Right kidney (tissue), 9 donors: ENCODE measurements at places on chromosomes 4 and X.

DNA sequence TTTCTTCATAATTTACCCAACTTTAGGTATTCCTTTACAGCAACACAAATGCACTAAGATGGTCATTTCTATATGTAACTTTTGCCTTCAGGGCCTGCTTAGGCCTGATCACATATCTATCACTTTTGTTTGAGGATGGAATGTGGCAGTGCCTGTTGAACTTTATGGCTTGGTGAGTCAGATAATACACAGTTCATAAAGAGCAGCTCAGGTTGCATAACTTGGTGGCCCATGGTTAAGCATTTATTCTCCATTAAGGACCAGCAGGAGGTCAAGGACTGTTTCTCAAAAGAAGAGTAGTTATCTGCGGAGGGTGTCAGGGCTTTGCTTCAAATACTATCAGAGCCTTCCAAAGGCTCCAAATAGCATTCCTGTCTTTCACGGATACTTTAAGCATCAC is 124.1 kb upstream of the PDHA2 start:
- no peak for DNase-seq

GRCh38 chr4:43481526-43481925 is 589.0 kb downstream of the GRXCR1 start:
- DNase-seq, result no peak

DNA sequence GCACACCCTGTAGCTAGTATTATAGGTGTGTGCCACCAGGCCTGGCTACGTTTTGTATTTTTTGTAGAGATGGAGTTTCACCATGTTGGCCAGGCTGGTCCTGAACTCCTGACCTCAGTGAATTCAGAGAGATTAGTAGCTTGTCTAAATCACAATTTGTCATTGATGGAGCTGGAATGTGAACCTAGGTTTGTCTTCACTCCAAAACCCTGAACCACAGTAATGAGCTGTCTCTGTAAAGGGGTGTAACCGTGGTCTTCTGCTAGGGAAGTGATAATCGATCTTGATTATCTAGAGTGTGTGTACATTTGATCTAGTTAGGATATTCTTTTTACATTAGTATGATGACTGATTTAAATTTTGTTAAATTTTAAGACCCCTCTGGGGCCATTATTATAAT is 8.3 kb downstream of the ARHGAP10 start:
- DNase-seq, result no peak

DNA sequence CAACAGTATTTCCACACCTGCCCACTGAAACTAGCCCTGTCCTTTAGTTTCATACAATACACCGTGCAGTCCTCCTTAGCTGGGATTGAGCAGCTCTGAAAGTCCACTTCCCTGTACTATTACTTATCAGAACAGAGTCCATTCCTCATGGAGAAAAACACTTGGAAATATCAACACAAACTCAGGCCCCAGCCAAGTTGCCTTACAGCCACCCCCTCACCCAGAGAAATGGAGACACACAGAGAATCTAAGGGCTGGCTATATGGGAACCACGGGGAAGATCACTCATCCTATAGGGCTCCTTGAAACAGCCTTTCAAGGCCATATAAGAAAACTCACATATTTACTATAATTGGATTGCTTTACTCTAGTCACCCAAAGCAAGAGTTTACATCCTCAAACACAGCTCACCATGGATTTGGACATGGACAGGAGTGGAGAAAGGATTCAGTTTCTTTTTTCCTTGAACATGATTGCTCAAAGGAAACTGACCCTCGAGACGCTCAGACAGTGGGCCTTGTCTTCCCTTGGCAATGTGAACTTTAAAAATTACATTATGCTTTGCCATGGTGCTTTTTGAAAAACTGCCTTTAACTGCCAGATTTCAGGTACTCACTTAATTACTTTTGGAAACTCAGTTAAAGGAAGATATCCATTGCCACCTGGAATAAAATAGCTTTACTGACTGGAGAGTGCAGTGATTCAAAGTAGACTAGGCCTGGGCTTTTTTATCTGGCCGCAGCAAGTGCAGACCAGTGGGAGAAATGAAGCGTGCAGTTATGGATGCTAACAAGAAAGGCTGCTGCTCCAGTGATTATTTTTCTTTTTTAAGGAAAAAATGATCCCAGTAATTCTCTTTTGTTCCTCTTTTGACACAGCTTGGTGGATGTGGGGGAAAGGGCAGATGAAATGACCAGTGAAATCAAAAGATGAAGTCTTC is 1.6 kb downstream of the SCARB2 start:
- no peak for DNase-seq

DNA sequence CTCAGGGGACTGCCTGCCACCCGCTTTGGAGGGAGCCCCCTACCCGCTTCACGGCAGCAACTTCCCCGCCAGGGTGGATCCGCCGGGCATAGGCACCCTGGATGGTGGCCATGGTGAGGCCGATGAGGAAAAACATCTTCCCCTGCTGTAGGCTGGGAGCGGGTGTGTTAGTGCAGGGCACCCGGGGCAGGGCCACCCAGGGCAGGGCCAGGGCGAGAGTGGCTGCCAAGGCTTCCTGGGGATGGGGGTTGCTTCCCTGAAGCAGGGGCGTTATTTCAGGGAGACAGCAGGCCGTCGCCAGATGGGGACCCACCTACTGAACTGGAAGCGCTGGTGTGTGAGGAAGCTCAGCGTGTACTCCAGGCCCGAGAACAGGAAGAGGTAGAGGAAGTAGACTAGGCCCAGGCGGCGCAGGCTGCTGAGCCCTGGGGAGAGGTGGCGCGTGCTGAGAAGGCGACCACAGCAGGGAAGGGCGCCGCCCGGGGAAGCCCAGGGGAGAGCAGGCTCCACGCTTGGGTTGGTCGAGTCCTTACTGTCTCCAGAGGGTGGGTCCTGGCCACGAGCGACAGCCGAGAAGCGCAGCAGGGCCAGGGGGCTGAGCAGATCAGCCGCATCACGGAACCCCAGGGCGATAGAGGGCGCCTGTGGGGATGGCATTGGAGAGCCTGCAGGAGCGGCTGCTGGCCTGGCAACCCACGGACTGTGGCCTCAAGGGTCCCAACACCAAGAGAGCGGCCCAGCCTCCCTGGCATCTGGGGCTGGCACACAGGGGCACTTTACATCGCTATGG is 31.5 kb downstream of the NOP14 start:
- no peak for DNase-seq

- DNase-seq, result peak; percentile 76
These were observed at the start of gene MSN for GRCh38 chrX:65667503-65668376. Gene MSN (plus strand): TSS chrX:65667654. CDS start chrX:65667842, 188 bp downstream.

DNA sequence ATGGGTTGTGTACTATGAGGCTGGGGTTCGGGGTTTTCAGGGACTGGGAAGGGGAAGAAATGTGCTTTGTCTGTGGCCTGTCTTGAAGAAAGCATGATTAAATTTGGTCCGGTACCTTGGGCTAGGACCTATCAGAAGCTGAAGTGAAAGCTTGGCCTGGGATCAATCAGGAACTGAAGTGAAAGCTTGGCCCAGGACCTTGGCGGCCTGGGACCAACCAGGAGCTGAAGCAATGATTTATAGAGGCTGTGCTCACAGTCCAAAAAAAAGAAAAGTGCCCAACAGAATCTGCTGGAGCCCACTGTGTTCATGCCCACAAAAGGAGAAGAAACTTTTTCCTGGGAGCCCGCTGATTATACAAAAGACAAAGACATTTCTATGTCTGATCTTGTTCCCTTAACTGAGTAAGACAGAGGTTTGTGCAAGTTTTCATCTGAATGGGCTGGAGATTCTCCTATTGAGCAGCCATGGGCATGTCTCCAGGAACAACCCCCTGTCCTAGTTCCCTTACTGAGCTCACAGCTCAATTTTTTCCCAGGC is 1427.9 kb downstream of the FAM133A start:
- no peak for DNase-seq

DNA sequence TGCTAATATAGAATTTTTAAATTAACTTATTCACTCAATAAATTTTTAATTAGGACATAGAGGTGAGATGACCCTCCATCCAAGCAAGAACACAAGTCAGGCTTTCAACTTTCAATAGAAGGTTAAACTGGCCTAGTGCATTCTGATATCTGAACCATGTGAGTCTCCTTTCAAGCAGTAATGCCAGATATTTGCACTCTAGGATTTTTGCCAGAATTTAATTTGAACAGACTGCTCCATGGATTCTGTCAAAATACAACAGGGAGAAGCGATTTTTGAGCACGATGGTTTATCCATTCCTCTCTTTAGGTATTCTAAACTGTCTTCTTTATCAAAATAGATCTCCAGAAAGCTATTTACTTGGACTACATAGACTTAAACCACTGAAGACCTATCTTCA is 72.0 kb upstream of the DCLK2 start:
- DNase-seq, result no peak

DNA sequence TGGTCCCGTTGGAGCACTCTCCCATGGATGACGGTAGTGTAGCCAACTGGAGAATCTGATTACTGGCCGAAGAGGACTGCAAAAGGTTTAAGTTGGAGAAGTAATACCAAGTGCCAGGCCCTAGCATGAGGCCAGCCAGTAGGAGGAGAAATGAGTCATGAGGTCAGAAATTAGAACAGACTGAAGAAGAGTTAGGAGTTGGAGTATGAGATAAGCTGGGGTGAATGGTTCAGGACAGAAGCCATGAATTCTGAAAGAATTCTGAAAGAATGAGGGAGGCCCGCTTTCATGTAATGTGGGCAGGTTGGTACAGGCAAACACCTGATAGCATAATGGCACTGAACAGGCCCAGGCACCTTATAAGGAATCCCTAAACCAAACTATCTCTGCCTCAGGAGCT is 18.4 kb upstream of the STK26 start:
- DNase-seq, result no peak

- no peak for DNase-seq
These were observed 14.3 kb downstream of the FAM53A start for GRCh38 chr4:1669850-1670249.

- DNase-seq, result no peak
These were observed 77.0 kb upstream of the MXD4 start for GRCh38 chr4:2338754-2339457.

DNA sequence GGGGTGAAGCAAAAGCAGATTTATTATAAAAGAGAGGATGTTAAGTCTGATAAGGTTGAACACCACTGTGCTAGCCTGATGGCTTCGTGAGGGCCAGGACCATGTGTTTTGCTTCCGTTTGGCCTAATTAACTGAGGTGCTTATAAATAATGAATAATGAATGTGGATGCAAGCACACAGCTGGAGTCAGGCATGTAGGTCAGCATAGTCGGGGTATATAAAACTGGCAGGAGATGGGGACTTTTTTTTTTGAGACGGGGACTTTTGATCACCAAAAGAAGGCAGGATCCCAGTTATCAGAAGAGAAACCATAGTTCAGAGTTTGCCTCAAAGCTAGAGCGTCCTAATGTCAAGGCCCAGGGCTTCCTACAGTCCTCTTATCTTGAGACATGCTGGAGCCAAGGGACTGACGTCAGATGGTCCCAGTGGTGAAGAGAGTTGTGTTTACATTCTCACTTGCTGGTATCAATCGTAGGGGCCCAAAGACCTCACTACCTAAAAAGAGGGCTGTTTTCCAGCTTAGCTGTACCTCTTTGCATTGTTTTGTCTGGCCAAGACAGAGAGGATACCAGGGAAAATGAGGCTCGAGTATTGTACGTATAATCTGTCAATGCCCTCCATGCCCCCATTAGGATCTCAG is 50.4 kb downstream of the RTL9 start:
- DNase-seq, result no peak

DNA sequence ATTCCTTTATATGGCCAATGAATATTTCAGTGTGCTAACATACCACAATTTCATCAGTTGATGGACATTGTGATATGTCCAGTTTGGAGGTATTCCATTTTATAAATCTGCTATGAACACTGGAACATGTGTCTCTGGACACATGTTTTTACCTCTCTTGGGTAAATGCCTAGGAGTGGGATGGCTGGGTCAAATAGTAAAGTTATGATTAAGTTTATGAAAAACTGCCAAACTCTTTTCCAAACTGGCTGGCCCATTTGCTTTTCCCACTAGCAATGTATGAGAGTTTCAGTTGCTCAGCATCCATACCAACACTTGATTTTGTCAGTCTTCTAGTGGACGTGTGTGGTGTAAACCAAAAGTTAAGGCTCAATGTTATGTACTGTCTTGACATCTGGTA is 40.5 kb downstream of the CEP44 start:
- DNase-seq, result no peak

GRCh38 chrX:132877954-132878536 is 80.4 kb downstream of the HS6ST2 start:
- no peak for DNase-seq

DNA sequence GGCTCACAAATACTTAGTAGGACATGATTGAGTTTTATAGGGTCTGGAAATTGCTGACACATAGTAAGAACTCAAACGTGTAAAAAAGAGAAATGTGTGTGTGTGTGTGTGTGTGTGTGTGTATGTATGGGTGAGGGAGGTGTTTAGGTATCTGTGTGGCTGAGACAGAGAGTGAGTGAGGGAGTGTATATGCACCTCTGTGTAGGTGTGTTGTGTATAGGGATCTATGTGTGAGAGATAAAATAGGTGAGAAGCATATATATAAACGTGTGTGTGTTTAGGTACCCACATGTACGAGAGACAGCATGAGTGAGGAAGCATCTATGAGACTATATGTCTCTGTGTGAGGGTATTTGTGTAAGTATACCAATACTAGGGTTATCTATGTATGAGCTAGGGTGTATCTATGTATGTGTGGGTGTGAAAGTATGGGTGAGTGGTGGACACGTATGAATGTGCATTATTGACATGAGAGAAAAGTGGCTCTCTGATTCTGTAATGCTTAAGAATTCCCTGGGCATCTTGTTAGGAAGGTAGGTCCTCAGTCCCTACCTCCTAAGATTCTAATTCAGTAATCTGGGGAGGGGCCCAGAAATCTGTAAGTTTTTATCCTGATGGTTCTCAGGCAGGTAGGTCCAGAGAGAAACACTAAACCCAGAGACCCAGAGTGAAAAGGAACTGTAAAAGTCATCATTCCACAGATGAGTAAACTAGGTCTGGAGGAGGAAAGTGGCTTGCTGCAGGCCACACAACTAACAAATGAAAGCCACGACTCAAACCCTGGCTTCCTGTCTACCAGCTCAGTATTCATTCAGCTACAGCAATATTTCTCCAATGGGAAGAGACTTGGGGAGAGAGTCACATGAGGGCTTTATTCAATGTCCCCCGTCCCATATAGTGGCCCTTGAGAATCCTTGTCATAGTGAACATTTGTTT is 237.0 kb downstream of the IDS start:
- DNase-seq, result no peak

GRCh38 chr4:77072195-77072753 is 3.5 kb downstream of the CCNI start:
- DNase-seq, result no peak

DNA sequence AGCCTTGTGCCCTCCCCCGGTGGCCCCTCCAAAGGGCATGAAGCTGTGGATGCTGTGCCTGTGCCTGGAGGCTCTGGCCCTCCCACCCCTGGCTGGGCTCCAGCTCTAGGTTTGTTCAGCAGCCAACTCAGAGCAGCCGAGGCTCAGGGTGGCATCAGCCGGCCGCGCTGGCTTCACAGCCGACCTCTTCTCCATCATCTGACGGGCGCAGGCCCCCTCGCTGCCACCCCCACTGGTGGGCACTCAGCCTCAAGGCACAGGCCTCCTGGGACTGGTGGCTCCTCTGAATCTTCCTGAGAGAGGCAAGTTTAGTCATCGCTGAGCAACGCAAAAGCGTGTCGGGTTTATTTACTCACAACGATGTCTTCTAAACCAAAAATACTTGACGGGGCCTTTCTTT is 46.0 kb downstream of the PCGF3 start:
- DNase-seq, result no peak
